ENCODE measurements at places on chromosomes 5 and 9.
A peak's percentile ranks its signal among the peaks of the same experiment; 100 is the strongest.

- DNase-seq, result peak; percentile 93
These were observed 629.3 kb downstream of the ANXA1 start for GRCh38 chr9:73780916-73781315.

DNA sequence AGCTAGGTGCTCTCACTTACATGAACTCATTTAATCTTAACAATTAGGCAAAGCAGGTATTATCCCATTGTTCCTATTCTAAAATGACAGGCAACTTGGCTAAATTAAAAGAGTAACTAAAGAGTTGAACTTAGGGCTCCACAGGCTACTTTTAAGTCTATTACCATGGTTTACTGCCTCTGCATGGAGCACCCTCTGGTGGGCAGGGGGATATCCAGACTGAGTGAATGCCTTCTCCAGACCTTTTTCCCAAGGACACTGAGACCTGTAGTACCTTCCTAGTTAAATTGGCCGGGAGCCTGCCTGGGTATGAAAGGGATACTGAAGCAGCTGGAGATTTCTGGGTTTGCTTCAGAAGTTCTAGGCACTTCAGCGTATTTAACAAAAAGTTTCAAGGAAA is 238.1 kb downstream of the ELAVL2 start:
- DNase-seq, result no peak

DNA sequence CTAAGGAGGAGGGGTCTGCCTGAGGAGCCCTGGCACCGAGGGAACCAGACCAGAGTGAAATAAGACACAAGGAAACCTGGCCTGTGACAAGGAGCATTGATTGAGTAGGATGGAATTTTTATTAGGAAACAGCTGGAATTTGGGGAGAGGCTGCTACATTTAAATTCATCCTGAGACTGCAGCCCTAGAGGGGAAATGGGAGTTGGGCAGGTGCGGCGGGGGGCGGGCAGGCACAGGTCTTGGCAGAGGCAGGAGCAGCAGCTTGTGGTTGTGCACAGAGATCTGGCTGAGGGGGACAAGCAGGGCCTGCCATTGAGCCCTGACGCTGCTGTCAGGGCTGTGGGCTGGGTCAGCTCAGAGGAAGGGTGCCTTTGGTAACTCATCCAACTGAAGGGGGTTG is 71.6 kb downstream of the PCDH1 start:
- DNase-seq, result no peak

DNA sequence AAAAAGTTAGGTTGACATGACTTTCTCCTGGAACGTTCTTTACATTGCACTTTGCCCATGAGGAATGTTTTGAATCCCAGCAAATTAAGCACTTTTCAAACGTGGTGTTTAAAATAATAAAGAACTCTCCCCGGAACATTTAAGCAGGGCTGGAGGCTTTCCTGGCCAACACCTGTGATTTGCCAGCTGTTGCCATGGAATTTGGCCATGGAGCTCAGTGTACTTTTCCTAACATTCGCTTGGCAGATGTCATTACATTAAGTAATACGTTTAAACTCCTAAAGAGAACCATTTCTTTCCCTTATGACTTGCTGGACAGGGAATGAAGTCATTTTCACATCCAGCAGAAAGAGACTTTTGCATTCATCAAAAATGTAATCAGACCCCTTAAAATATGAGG is 146.1 kb downstream of the GAS1 start:
- DNase-seq, result no peak

GRCh38 chr9:98315551-98316060 is 60.2 kb upstream of the TBC1D2 start:
- peak; percentile 82 for DNase-seq

GRCh38 chr9:9778293-9778692 is 834.5 kb downstream of the PTPRD start:
- no peak for DNase-seq

GRCh38 chr5:57435701-57436134 is 46.9 kb downstream of the ACTBL2 start:
- DNase-seq, result peak; percentile 66
